ENCODE measurements at places on chromosomes 6 and 20. TPM values are rescaled to one million over a fixed set of nuclear protein-coding genes. Genes with fewer than 3 reads are reported as not detected.

DNA sequence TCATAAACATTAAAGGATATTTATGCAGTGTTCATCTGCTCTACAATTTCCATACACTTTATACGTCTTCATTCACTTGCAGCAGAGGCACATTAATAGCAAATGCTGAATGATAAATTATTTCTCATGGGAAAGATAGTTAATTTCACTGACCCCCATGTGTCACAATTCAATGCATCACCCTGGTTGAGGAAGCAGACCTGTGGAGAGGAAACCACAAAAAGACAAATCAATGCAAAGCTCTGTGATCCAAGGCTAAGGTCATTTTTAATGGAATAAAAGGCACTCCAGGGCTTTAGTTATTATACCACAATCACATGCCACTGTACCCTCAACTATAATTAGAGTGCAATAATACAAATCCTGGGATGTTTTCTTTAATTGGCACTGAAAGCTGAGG lies 40.3 kb upstream of the TENT5A start:
- no peak overlapping the region for H3K27ac ChIP-seq
- DNase-seq, result no peak
- H3K27me3 ChIP-seq, result no peaks in the 10 kb centered on the region
- no peak overlapping the region for H3K4me3 ChIP-seq
- no peaks in the 10 kb centered on the region for H3K36me3 ChIP-seq

- no peak for DNase-seq
- no peak overlapping the region for H3K4me3 ChIP-seq
- H3K27ac ChIP-seq, result no peak overlapping the region
- H3K36me3 ChIP-seq, result no peaks in the 10 kb centered on the region
- H3K27me3 ChIP-seq, result peaks cover 2% of the 10 kb centered on the region
- no peaks in the 10 kb centered on the region for H3K4me1 ChIP-seq
These were observed 33.7 kb upstream of the GPR6 start for GRCh38 chr6:109944448-109944847.

- no peak overlapping the region for H3K27ac ChIP-seq
- H3K4me1 ChIP-seq, result no peaks in the 10 kb centered on the region
- DNase-seq, result no peak
- H3K27me3 ChIP-seq, result no peaks in the 10 kb centered on the region
- no peaks in the 10 kb centered on the region for H3K36me3 ChIP-seq
These were observed 211.7 kb downstream of the LMBRD1 start for GRCh38 chr6:69584913-69585729.

DNA sequence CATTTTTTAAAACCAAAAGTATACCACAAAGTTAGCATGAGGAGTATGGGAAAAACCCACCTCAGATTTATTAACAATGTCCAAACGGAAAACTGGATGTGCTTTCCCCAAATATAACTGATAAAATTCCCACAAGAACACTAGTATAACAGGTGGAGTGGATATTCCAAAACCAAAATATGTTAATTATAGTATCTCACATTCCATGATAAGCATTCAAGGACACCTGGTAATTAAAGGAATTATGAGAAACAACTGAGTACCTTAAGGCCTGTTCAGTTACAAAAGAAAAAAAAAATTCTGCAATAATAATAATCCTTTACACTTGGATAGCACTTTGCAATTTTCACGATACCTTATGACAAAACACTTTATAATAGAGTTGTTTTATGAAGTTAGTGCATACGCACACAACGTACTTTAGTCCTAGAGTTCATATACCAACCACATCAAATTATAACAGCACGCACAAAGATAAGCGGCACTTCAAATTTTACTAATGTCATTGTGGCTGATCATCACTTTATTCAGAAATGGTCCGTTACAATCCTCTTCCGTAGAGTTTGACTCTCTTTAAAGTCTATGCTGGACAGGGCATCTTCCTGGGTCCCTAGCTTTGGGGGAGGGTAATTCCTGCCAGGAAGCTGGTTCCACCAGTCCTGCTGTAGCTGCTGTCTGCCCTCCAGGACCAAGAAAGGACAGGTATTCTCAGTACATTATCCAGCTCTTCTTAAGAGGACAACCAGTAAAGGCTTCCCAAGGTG lies 1.7 kb downstream of the CDK19 start:
- peak overlapping the region; percentile 90 for H3K4me3 ChIP-seq
- H3K27me3 ChIP-seq, result no peaks in the 10 kb centered on the region
- DNase-seq, result no peak
- H3K36me3 ChIP-seq, result no peaks in the 10 kb centered on the region
- H3K27ac ChIP-seq, result no peak overlapping the region
- H3K4me1 ChIP-seq, result peaks cover 9% of the 10 kb centered on the region

DNA sequence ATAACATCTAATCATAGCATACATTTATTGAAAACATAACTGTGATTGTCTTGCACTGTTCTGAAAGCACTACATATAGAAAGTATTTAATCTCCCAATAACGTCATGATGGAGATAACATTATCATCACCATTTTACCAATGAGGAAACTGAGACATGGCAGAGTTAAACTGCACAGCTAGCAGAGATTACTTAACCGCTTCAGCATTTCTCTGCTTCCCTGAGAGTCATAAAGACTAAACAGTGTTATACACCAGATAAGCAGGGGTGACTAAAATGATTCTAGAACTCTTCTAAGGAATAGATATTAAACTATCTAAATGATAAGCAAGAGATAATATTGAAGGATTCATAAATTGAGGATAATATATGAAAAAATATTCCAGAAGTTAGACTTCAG lies 183.2 kb upstream of the BMP5 start:
- no peak overlapping the region for H3K27ac ChIP-seq
- H3K4me1 ChIP-seq, result no peaks in the 10 kb centered on the region
- H3K27me3 ChIP-seq, result no peaks in the 10 kb centered on the region

DNA sequence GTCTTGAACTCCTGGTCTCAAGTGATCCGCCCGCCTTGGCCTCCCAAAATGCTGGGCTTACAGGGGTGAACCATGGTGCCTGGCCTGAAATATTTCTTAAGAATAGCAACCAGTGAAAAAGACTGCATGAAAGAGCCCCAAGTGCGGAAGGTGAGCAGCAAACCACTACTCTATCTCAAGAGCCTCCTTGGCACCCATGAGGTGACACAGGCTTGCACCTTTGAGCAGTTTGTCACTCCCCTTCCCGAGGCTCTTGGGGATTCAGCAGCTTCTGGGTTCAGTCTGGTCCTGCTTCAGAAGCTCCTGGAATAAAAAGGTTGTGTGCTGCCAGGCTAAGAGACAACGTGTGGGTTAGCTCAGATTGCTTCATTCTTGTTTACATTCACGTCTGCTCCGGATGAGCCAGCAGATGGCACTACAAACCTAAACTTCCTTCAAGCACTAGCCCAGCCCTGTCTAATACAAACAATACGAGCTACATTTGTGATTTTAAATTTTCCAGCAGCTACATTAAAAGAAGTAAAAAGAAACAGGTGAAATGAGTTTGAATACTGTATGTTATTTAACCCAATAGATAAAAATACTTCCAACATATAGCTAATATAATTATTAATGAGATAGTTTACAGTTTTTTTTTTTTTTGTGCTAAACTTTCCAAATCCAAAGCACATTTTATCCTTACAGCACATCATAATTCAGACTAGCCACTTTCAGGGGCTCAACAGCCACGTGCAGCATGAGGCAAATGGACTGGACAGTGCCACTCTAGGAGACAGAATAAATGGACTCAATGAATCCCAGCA lies 46.2 kb downstream of the GJA10 start:
- H3K27ac ChIP-seq, result no peak overlapping the region
- DNase-seq, result no peak
- no peaks in the 10 kb centered on the region for H3K36me3 ChIP-seq
- peaks cover 14% of the 10 kb centered on the region for H3K4me1 ChIP-seq
- H3K4me3 ChIP-seq, result no peak overlapping the region
- no peaks in the 10 kb centered on the region for H3K27me3 ChIP-seq

DNA sequence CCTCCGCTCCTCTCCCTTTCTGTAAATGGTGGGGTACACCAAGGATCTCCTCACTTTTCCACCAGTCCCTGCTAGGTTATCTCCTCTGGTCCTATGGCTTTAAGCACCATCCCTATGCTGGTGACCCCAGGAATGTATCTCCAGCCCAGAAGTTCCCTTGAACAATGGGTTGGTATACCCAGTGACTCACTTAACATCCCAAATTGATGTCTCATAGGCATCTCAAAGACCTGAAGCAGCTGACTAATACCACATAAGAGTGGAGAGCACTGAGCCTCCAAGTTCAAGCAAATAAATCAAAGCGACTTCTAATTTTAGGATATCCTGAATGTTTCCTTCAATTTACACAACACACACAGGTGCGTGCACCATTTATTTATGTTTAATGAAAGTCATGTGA lies 48.3 kb downstream of the ADGRF1 start:
- DNase-seq, result no peak
- no peaks in the 10 kb centered on the region for H3K36me3 ChIP-seq

DNA sequence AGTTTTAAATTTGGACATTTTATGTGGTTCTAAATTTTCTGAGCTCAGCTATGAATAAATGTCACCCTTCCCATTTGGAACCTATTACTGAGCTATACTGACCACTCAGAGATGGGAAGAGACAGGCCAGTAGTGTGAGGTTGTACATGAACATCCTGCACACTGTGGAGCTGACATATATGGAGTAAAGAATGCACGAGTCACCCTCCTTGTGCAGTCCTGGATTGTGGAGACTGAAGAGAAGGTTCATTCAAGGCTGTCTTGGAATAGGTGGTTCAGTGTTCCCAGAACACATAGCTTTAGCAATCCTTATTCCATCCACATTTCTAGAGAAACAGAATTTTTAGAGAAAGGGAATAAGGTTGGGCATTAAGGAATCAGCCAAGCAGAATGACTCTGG lies 50.3 kb upstream of the OGFRL1 start:
- H3K4me1 ChIP-seq, result no peaks in the 10 kb centered on the region
- DNase-seq, result no peak
- H3K27me3 ChIP-seq, result no peaks in the 10 kb centered on the region
- H3K36me3 ChIP-seq, result no peaks in the 10 kb centered on the region
- H3K4me3 ChIP-seq, result no peak overlapping the region
- H3K27ac ChIP-seq, result no peak overlapping the region

GRCh38 chr6:160966493-160967229 lies 24.9 kb upstream of the MAP3K4 start:
- no peak for DNase-seq
- H3K36me3 ChIP-seq, result no peaks in the 10 kb centered on the region
- H3K27me3 ChIP-seq, result no peaks in the 10 kb centered on the region
- no peak overlapping the region for H3K27ac ChIP-seq
- H3K4me3 ChIP-seq, result no peak overlapping the region
- H3K4me1 ChIP-seq, result no peaks in the 10 kb centered on the region

DNA sequence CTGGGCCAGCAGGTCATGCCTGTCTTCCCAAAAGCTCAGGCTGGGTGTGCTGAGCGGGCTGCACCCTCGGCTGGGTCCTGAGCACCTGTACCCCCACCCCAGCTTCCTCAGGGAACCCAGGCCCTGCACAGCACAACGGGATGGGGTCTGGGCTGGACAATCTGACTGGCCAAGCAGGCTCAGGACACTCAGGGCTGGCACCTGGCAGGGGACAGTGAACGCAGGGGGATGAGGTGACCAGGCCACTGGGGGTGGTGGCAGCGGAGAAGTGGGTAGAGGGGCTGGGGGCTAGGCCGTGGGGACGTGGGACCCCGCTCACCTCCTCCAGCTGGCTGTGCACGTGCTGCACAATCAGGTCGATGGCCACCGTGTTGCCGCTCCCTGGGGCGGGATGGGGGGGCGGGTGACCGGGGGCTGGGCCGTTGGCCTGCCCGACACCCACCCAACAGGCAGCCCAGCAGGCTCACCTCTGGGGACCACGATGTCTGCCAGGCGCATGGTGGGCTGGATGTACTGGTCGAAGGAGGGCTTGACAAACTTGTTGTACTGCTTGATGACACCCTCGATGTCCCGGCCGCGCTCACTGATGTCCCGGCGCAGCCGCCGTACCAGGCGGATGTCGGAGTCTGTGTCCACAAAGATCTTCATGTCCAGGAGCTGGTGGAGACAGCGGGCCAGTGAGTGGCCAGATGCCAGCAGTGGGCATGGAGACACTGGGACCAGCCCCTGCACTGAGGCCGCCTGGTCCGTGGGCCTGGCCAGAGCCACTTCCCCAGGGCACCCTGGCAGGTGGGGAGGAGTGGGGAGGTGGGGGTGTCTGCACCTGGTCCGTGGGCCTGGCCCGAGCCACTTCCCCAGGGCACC lies 11.9 kb downstream of the UCKL1 start:
- peak; percentile 15 for DNase-seq
- H3K4me1 ChIP-seq, result peaks cover 46% of the 10 kb centered on the region
- H3K4me3 ChIP-seq, result no peak overlapping the region
- no peak overlapping the region for H3K27ac ChIP-seq
- no peaks in the 10 kb centered on the region for H3K27me3 ChIP-seq

DNA sequence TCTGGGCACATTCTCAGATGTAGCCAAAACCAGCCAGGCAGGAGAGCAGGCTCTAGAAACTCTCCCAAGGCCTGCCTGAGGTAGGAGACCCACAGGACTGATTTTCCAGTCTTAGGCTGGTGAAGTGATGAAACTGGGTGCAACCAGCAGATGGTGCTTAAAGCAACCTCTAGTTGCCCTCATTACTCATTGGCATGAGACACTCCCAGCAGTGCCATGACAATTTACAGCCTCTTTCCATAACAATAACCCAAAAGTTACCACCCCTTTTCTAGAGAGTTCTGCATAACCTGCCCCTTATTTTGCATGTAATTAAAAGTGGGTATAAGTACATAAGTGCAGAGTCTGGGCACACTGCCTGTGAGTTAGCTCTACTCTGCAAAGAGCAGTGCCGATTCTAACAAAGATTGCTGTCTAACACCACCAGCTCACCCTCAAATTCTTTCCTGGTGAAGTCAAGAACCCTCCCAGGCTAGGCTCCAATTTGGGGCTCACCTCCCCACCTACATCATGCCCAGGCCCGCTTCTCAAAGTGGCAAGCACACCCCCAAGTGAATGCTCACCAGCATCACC lies 14.4 kb upstream of the GPR6 start:
- H3K27me3 ChIP-seq, result no peaks in the 10 kb centered on the region
- H3K4me3 ChIP-seq, result no peak overlapping the region
- DNase-seq, result no peak
- H3K27ac ChIP-seq, result no peak overlapping the region

GRCh38 chr20:24732599-24732998 lies 216.5 kb upstream of the CST7 start:
- H3K27ac ChIP-seq, result no peak overlapping the region
- no peak overlapping the region for H3K4me3 ChIP-seq
- no peaks in the 10 kb centered on the region for H3K4me1 ChIP-seq

The GDAP1L1 gene
- polyA plus RNA-seq, result 0.04 TPM

The PGBD1 gene
- 0.62 TPM for polyA plus RNA-seq

The NT5E gene
- 0.57 TPM for polyA plus RNA-seq

The RUNX2 gene
- polyA plus RNA-seq, result 0.21 TPM

The LRRN4 gene
- polyA plus RNA-seq, result 0.09 TPM

The GUCA1A gene
- polyA plus RNA-seq, result not detected

Data from psoas muscle (tissue), 8 donors.